Stimulated activated CD8-positive, alpha-beta memory T cell treated with anti-CD3 and anti-CD28 coated beads, Interleukin-2, amount 100 ng/mL, for 48 hours (primary cell): ENCODE measurements at places on chromosomes 4 and X.

GRCh38 chr4:7741946-7742806 lies 197.5 kb downstream of the AFAP1 start:
- no peak for DNase-seq

DNA sequence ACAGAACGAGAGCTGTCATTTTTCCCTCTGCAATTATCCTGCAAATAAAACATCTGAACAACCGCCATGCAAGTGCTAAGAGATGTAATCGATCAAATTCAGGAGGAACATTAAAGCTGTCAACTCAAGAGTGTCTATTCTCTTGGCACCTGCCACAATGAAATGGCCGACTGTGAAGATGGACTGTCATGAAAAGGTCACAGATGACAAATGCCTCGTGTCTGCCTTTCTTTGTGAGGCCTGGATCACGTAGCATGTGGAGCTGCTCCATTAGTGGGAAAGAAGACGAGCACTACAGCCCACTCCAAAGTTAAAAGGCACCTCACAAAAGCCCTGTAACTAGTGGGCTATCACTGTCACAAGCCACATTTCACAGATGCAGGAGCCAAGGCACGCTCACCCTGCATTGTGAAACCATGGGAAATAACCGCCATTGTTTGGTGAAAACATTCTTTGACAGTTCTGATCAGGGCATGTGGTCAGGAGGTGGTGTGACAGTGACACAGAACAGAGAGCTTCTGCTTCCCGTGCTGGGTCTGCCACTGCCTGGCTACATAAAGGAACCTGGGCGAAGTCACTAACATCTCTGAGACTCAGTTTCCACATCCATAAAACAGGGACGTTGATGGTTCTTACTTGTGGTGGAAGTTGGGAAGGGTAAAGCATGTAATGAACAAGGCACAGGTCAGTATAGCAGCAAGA lies 98.9 kb downstream of the EVC2 start:
- DNase-seq: no peak

DNA sequence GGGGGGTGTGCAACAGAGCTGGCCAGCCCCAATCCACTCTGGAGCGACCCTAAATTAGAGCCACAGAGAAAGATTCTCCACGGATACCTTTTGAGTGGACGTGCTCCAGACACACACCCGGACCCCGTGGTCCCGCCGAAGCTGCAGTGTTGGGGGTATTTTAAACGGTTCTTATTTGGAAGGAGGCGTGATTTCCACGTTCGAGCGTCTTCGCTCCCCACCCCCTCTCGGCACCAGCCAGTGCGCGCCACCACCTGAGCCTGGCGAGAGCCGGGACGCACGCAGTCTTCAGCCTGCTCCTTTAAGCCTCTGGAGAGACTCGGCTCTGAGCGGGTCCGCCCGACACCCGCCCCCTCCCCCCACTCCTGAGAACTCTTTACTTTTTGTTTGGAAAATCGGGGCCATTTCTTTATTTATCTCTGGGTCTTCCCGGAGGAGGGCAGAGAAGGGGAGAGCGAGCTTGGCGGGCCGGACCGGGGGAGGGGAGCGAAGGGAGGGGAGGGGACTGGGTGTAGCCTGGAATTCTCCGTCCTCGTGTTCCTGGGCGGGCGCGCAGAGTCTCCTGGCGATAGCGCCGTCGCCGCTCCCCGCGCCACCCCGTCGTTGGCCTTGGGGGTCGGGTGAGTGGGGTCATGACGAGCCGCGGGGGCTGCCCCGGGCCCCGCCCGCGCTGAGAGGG lies 668 bp upstream of the PTCHD1 start:
- no peak for DNase-seq

- DNase-seq: no peak
Measured at GRCh38 chr4:80309294-80310004, 26.1 kb upstream of the CFAP299 start.

- no peak for DNase-seq
Measured at GRCh38 chr4:8270912-8271815, 1.6 kb downstream of the HTRA3 start.

- DNase-seq: no peak
Measured at GRCh38 chr4:21554066-21554465, 394.5 kb downstream of the KCNIP4 start.

GRCh38 chr4:169295822-169296221 lies 25.1 kb upstream of the SH3RF1 start:
- no peak for DNase-seq

DNA sequence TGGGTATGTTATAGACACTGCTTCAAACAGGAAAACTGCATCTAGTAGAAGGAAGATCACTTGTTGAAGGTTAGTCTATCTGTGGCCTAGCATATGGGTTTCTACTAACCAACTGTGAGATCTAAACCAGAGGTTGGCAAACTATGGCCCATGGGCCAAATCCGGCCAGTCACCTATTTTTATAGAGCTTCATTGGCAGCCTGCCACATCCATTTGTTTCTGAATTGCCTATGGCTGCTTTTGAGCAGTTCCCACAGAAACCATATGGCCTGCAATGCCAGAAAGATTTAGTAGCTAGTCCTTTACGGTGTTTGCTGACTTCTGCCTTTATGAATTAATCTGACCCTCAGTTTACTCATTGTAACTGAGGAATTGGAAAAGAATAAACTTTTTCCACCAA lies 71.1 kb downstream of the MID1 start:
- no peak for DNase-seq

DNA sequence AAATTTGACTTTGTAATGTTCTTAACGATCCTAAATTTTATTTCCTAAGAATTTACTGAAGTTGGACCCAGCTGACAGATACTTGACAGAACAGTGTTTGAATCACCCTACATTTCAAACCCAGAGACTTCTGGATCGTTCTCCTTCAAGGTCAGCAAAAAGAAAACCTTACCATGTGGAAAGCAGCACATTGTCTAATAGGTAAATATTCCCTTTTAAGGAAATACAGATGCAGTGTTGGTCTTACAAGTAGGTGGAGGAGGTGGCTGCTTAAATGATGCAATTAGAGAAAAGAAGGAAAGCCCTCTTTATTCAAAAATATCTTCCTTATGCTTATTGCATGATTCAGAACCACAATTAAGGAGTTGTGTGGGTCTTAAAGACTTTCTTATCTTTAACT lies 73.5 kb downstream of the RS1 start:
- no peak for DNase-seq

GRCh38 chrX:153854702-153855101 lies 24.4 kb upstream of the PDZD4 start:
- no peak for DNase-seq

DNA sequence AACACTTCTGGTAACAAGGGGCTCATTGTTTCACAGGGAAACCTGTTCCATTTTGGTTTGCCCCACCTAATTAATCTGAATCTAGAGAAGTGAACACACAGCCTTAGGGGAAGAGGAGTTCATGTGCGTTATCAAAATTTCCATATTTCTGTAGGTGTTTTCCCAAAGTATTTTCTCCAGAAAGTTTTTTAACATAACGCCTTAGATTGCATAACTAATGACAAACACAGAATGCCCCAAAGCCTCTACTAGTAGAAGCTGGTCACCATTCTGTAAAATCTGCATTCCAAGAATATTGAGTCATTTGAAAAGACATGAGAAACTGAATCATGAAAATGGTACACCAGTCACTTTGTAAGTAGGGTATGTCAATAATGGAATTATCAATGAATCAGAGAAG lies 41.1 kb downstream of the IL13RA2 start:
- DNase-seq: no peak

GRCh38 chrX:48076343-48076742 lies 4.9 kb upstream of the ZNF630 start:
- DNase-seq: no peak

DNA sequence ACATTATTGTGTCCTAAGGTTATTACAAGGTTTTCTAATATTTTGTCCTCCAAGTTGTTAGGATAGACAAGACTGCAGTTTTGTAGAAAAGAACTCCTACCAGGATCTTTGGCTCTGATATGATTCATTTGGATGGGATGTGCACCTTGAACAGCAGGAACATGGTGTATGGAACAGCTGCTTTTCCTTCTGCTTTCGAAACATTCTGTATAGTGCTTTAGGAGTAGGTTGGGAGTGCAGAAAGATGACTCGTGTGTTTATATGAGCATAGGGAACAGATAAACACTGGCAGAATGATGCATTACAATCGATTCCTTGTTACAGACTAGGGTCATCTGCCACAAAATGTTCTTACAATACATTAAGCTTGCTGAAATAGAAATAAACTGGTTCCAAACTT lies 790.1 kb downstream of the DMD start:
- no peak for DNase-seq

GRCh38 chrX:25012433-25012735 lies 3.4 kb downstream of the ARX start:
- no peak for DNase-seq

DNA sequence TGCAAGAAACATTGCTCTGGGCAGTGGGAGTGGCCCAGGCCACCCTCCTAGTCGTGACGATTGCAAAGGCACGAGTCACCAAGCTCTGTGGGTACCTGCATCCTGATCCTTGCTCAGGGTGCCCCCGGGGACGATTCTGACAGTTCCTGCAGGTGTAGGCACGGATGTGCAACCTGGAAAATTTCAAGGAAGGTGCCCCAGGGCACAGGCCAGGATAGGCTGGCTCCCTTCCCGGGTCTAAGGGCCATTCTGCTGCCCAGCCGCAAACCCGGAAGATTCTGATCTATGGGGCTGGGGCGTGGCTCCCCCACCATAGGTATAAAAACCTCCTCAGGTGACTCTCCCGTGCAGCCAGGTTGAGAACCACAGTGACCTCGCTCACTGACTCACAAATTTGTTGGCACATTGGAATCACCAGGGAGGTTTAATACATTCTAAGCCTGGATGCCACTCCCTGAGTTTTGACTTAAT lies 228.5 kb downstream of the PTTG2 start:
- no peak for DNase-seq

DNA sequence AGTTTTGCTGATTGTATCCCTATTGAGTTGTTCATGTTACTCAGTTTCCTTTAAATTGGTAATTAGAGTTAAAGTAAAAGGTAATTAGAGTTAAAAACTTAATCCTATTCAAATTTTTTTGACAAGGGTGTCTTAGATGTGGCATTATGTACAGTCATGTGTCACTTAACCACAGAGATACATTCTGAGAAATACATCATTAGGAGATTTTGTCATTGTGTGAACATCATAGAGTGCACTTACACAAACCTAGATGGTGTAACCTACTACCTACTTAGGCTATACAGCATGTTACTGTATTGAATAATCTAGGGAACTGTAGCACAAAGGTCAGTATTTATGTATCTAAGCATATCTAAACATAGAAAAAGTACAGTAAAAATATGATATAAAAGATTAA lies 39.2 kb downstream of the BEX3 start:
- no peak for DNase-seq

- no peak for DNase-seq
Measured at GRCh38 chr4:15158406-15159091, 156.3 kb downstream of the CPEB2 start.

DNA sequence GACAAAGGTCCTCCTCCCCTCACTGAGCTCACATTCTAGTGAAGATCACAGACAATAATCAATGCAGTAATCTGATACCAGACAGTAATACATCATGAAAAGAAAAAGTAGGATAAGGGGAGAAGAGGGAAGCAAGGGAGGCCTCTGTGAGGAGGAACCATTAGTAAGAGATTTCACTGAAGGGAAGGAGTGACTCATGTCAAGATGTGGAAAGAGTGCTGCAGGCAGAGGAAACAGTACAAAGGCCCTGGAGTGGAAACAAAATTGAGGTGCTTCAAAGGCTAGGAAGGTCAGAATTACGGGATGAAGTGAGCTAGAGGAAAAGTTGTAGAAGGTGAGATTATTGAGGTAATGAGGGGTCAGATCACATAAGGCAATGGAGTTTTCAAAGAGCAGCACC lies 38.1 kb downstream of the LAMTOR3 start:
- no peak for DNase-seq

DNA sequence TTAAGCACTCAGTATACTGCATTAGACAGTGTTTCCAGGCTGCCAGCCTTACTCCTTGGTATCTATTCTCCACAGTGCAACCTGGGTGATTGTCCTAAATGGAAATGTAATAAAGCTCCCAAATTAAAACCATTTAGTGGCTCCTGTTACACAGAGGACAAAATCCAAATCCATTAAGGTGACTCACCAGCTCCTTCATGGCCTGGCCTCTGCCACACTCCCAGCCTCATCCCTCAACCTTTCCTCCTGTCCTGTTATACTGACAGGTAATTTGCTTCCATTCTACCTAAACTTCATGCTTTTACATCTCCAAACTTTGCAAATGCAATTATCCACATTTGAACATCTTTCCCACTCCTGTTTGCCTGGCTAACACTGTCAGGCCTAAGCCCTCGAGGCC lies 140.3 kb downstream of the INPP4B start:
- no peak for DNase-seq

- no peak for DNase-seq
Measured at GRCh38 chrX:43349363-43349762, 306.7 kb upstream of the MAOA start.

GRCh38 chr4:41189666-41190065 lies 24.7 kb downstream of the APBB2 start:
- DNase-seq: no peak

- peak; percentile 9 for DNase-seq
Measured at GRCh38 chrX:85243761-85244449, at the start of the genes SATL1 and ZNF711. Gene SATL1 (minus strand): TSS chrX:85243779. CDS start chrX:85108968, 134,811 bp downstream. Gene ZNF711 (plus strand): TSS chrX:85243991. CDS start chrX:85247573, 3,582 bp downstream.

- no peak for DNase-seq
Measured at GRCh38 chr4:48538358-48538757, 48.3 kb downstream of the ZAR1 start.

GRCh38 chr4:8593264-8594096 lies 915 bp downstream of the CPZ start:
- no peak for DNase-seq

GRCh38 chr4:152468408-152468807 lies 67.5 kb downstream of the FBXW7 start:
- no peak for DNase-seq

DNA sequence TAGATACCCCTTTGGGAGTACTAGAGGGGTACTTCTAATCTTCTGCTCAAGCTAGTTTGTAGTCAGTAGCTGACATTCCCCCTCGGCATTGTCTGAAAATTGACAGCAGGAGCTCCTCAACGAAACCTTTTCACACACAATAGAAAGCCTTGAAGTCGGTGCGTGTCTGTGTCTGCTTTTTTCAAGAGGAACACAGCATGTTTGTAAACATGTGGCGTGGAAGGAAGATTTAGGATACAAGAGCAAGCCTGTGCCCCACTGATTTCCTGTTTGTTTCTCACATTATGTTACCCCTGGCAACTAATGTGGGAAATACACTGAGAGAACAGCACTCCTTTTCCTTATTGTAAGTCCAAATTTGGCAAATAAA lies 252.6 kb downstream of the ANKRD50 start:
- DNase-seq: no peak

GRCh38 chr4:54099748-54100574 lies at the start of gene GSX2:
Gene GSX2 (plus strand): TSS chr4:54100163. CDS start chr4:54100345, 182 bp downstream.
- DNase-seq: no peak

DNA sequence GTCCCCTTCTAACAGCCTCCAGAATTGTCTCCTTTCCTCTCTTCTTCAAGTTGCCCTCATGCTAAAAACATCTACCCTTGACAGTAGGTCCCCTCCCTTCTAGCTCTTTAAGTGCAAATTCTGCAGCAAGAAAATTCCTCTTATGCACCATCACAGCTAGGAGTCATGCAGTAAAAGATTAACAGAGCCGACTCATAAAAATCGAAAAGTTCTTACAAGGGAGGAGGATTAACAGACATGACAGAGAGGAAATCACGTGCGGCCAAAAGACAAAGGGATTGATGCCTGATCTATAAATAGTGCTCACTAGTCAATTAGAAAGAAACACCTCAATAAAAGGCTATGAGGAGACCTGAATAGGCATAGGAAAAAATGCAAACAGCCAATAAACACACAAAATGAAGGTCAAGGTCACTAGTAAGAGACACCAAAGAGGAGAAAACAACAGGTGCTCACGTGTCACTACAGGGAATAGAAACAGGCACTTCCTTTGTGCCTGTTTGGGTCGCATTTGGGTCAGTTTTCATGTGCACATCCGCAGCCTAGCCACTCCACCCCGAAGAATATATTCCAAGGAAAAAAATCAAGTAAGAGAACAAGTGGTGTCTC lies 3.4 kb downstream of the RNF212 start:
- no peak for DNase-seq
